Hepatic stellate cell (primary cell): ENCODE measurements at places on chromosomes 7 and 10.

- peak; percentile 33 for DNase-seq
Measured at GRCh38 chr10:13201132-13201531, 33.0 kb downstream of the UCMA start.

GRCh38 chr7:84950836-84951235 lies 236.0 kb downstream of the SEMA3D start:
- no peak for DNase-seq

- DNase-seq, result no peak
Measured at GRCh38 chr10:34113504-34114225, 701.4 kb downstream of the PARD3 start.

DNA sequence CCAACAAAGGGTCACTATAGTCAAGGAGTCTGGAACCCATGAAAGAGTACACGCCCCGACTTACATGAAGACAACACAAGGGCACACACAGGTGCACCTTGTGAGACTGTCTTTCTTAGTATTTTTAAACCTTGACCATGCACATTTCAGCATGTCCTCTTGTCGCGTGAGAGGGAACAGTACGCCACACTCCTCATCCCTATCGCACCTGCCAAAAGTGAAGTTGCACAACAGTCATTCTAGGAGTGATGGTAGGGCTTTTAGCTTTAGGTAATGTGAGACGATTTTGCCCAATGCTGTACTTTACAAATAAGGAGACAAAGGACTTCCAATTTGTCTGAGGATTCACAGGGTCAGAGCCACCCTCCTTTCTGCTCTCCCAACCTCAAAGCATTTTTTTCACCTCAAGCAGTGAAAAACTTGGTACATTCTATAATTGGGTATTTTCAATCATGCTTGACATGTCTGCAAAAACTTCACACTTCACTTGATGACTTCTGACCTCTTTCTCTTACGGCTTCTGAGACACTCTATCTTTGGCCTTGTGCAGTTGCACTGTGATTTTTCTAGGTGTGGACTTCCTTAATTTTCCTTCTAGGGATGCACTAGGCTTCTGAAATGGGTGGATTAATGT lies 173.9 kb upstream of the GRB10 start:
- no peak for DNase-seq

GRCh38 chr7:91080351-91080750 lies 183.9 kb upstream of the FZD1 start:
- no peak for DNase-seq

GRCh38 chr7:41046221-41046761 lies 656.6 kb downstream of the INHBA start:
- peak; percentile 36 for DNase-seq

- DNase-seq, result no peak
Measured at GRCh38 chr7:30992414-30992813, 28.7 kb downstream of the GHRHR start.

GRCh38 chr10:76311752-76312636 lies 880.6 kb downstream of the LRMDA start:
- DNase-seq, result no peak

DNA sequence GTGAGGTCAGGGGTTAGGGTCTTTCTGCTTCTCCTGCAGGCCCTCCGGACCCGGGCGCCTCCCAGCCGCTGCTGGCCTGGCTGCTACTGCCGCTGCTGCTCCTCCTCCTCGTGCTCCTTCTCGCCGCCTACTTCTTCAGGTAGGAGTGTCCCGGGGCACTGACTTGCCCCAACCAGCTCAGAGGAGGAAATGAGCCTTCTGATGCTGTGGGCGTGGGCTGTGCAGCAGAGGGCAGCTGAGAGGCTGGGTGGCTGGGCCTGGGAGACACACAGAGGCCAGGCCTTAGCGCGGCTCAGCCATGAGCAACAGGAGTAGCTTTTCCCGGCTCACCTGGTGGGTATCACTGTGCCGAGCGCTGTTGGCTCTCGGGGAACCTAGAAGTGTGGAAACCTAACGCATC lies 78.9 kb downstream of the MKI67 start:
- no peak for DNase-seq

GRCh38 chr10:62594093-62594520 lies 210.4 kb upstream of the ADO start:
- peak; percentile 42 for DNase-seq

- no peak for DNase-seq
Measured at GRCh38 chr10:119268871-119269506, 61.6 kb downstream of the GRK5 start.

GRCh38 chr7:81031243-81031642 lies 112.4 kb upstream of the SEMA3C start:
- DNase-seq, result no peak

DNA sequence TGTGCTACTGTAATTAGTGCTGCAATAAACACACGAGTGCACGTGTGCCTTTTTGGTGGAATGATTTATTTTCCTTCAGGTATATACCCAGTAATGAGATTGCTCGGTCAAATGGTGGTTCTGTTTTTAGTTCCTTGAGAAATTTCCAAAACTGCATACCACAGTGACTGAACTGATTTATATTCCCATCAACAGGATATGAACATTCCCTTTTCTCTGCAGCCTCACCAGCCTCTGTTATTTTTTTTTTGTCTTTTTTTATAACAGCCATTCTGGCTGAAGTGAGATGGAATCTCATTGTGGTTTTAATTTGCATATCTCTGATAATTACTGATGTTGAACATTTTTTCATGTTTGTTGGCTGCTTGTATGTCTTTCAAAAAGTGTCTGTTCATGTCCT lies 922.9 kb upstream of the LRRN3 start:
- DNase-seq, result no peak

GRCh38 chr7:112889834-112890438 lies 99.7 kb upstream of the TMEM168 start:
- DNase-seq, result no peak

DNA sequence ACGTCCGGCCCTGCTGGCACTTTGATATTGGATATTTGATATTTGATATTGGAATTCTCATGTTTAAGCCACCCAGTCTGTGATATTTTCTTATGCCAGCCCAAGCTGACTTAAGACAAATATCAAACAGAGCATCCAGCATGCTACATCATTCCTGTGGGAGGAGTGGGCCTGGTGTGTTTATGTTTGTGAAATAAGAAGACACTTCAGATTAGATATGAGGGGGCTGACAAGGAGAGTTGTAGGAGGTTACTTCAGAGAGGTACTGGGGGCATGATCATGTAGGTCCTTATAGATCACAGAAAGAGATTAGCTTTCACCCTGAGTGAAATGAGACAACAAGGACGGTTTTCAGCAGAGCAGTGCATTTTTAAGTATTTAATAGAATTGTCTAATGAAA lies 382.9 kb downstream of the SEMA3D start:
- DNase-seq, result no peak

GRCh38 chr10:77940627-77941026 lies 14.1 kb upstream of the DLG5 start:
- no peak for DNase-seq

DNA sequence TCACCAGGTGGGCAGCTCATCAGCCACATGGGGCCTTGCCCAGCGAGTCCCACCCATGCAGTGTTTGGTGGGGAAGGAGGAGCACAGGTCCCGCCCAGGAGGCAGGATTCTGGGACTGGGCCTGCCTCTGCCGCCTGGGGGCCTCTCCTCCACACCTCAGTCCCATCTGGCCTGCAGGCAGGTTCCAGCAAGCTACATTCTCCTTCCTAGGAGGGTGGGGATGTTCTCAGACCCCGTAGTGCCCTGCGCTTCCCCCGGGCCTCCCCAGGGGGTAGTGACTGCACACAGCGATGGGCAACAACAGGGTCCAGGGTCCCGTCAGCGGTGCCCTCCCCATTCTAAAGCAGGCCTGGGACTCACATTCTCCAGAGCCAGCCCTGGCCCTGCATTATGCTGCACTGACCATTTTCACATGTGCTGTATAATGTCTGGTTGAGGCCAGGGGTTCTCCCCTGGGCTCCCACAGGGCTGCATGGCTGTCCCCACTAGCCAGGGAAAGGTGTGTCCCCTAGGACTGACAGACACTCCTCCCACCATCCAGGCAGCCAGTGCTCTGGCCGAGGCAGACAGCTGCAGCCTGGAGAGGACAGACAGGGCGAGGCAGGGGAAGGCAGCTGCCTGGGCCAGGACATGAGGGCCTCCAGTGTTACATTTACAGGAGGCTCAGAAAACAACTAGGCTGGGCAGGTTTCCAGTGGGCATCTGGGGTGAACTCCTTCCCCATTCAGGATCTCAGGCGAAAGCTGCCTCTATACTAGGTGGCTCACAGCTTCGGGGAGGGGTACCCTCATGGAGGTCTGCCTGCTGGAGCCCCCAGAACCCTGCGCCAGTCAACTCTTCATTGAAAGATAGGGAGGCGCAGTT lies 9.3 kb downstream of the RASGEF1A start:
- DNase-seq, result no peak

GRCh38 chr7:94030634-94031033 lies 26.5 kb upstream of the BET1 start:
- DNase-seq, result no peak

- DNase-seq, result no peak
Measured at GRCh38 chr7:42672339-42672999, 239.4 kb downstream of the C7orf25 start.

DNA sequence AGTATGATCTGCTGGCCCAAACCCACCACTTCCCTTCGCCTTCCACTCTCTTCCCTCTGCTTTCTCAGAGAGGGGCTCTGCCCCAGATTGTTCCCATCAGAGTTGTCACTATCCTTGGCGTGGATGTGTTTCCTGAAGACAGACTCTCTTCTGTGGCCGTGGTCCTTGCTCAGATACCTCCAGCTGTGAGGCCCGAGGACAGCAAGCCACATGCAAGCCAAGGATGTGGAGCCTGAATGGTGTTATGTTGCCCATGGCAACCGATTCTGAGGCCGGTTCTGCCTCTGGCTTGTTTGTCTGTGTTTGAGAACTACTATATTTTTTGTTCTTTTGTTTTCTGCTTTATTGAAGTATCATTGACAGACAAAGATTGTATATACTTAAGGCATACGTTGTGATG lies 247.4 kb upstream of the PODXL start:
- no peak for DNase-seq

GRCh38 chr10:119613741-119614140 lies 17.0 kb upstream of the TIAL1 start:
- no peak for DNase-seq

GRCh38 chr7:115546790-115547189 lies 483.8 kb downstream of the TFEC start:
- DNase-seq, result peak; percentile 9

DNA sequence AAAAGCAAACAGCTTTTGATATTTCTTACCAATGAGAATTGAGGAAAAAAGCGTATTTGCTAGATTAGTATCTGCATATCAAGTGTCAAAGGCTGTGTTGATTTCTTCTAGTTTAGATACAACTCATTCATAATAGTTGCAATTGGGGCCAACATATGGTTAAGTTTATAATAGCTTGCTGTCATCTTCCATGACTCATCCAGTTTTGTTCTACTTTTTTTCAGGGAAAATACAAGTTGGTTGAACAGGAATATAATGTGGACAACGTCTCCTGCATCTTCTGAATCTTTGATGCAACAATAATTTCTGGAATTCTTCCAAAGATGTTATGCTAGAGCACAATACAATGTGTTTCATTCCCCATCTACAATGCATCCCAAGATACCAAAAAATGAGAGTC lies 182.0 kb downstream of the THSD7A start:
- DNase-seq, result no peak

GRCh38 chr10:129417870-129418269 lies 49.2 kb upstream of the MGMT start:
- no peak for DNase-seq
